ENCODE measurements at places on chromosomes 2 and 18.

DNA sequence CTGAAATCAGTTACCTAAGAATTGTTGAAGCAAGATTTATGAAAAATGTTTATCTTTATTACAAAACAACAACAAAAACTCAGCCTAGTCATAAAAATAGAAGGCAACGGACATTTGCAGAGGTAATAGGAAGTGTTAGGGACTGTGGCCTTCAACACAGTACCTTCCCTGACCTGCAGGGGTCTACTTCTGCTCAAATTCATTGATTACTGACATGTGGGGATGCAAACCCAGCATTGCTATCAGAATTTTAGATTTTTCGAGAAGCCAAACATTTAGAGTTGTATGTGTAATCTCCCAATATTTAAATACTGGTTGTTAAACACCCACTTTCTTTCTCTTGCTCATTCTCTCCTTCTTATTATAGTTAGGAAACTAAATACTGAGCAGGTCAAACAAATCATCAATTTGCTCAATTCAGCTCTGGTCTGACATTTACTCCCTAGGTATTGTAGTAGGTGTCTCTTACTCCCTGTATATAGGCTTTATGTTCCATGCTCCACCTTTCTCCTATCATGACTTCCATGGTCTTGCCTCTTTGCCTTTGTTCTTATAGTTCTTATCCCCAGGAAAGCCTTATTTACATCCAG is 198.5 kb downstream of the UBE2E3 start:
- no peak for DNase-seq
- no peak overlapping the region for H3K27ac ChIP-seq
- no peak overlapping the region for H3K4me3 ChIP-seq

DNA sequence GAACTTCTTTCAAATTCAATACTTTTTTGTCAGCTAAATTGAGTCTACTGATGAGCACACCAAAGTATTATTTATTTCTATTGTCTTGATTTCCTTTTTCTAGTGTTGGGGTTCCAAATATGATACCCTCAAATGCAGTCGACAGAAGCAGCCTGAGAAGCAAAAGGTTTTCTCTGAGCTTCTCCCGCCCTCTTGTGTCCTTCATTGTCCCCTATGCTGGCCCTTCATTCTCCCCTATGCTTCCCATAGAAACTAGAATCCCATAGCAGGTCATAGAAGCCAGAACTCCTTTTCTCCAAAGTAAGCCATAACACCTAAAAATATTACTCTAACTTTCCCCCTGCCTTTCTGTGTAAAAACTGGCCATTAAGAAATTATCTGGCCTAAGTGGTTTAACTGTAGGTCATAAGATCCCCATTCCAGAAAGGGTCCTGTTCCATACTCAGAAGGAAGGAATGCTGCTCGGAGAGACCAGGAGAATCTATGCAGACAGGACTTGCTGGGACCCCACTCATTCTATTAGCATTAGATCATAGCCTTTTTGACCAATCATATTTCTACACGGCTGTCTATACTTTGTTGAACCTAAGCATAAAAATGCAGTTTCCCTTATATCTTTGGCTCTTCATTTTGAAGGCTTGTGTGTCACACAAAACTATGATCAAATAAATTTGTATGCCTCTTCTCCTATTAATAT is 764.6 kb upstream of the PKDCC start:
- H3K27me3 ChIP-seq, result no peaks in the 10 kb centered on the region
- DNase-seq, result no peak
- H3K36me3 ChIP-seq, result no peaks in the 10 kb centered on the region
- H3K4me3 ChIP-seq, result no peak overlapping the region

DNA sequence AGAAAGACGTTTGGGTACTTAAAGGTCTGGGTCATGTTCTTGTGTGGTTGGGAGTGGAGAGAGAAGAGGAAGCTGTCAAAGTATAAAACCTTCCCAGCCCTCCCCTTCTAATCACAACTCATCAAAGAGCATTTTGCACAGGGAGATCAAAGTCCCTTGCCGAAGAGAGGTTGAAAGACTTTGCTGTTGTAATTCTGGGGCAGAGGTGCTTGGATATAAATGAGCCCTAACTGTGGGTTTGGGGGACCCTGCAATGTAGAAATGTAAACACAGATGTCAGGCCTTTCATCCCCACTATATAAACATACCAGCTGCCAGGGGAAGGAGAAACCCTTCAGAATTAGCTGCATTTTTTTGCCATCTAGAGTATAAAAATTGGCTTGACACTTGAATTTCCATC is 182.1 kb downstream of the ETAA1 start:
- no peak overlapping the region for H3K27ac ChIP-seq
- no peak for DNase-seq
- H3K36me3 ChIP-seq, result no peaks in the 10 kb centered on the region
- H3K4me1 ChIP-seq, result no peaks in the 10 kb centered on the region
- no peak overlapping the region for H3K4me3 ChIP-seq

DNA sequence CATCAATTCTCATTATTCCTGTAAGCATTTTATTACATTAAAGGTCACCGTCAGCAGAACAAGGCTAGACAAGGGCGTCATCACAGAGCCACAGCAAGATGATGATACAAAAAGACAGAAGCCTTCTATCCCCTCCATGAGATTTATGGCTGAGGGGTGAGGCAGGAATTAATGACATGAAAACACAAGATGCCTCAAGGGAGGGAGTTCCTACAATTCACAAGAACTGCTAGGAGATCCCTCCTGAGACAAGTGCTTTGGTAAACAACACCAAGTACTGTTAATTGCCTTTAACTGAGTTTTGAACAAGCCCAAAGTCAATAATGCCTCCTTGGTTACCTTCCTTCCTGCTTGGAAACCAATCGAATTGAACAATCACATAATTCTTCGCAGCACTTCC is 14.1 kb downstream of the ADD2 start:
- DNase-seq, result no peak
- no peaks in the 10 kb centered on the region for H3K4me1 ChIP-seq
- H3K36me3 ChIP-seq, result no peaks in the 10 kb centered on the region
- no peak overlapping the region for H3K4me3 ChIP-seq

GRCh38 chr2:101893681-101894381 is 97.9 kb upstream of the IL1R2 start:
- H3K4me1 ChIP-seq, result 0 out of 2 replicates have a peak, but pooled peaks cover 2% of the 10 kb centered on the region
- no peaks in the 10 kb centered on the region for H3K27me3 ChIP-seq
- no peak overlapping the region for H3K4me3 ChIP-seq
- H3K36me3 ChIP-seq, result peaks cover 89% of the 10 kb centered on the region
- no peak for DNase-seq
- no peak overlapping the region for H3K27ac ChIP-seq

DNA sequence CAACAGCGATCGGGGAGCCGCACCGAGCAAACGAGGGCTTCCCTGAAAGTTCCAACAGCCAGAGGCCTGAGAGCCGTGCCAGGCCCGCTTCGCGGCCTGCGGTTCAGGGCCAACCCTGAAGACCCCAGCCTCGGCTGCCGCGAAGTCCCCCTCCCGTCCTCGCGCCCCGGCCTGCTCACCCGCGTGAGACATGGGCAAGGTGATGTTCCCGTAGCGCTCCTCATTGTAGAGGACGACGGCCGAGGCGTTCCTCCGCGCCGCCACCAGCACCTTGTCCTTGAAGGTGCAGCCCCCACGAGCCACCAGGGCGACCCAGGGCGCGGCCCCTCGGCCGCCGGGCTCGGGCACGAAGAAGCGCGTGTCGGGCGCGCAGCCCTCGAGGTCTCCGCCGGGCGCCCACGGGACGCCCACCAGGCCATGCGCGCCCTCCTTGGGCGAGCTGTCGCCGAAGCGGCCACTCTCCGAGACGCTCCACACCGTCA is 510 bp downstream of the RNF149 start:
- peak overlapping the region; percentile 84 for H3K27ac ChIP-seq
- peaks cover 50% of the 10 kb centered on the region for H3K4me1 ChIP-seq
- peaks cover 12% of the 10 kb centered on the region for H3K36me3 ChIP-seq
- no peaks in the 10 kb centered on the region for H3K27me3 ChIP-seq

- no peak overlapping the region for H3K4me3 ChIP-seq
- H3K27ac ChIP-seq, result no peak overlapping the region
Observed at GRCh38 chr18:50747849-50748242, 72.0 kb downstream of the MRO start.

DNA sequence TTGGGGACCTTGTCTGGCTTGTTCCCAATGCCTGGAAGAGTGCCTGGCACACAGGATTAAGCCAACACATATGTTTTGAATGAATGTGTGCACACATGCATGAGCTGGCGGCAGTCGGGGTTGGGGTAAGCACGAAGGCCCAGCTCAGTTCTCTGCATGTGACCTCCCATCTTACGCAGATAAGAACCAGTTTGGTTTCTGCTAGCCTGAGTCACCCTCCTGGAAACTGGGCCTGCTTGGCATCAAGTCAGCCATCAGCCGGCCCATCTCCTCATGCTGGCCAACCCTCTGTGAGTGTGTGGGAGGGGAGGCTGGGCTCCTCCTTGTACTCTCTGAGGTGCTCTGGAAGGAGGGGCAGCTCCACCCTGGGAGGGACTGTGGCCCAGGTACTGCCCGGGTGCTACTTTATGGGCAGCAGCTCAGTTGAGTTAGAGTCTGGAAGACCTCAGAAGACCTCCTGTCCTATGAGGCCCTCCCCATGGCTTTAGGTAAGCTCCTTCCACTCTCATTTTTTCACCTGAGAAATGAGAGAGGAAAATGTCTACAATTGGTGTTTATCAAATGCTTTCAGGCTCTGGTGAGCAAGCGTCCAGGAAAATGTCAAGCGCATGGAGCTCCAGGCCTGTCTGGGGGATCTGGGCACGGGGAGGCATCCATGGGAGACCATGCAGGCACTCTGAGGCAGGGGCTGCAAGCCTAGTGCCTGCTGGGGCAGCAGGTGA is 9.7 kb upstream of the IL1RN start:
- H3K4me1 ChIP-seq, result peaks cover 26% of the 10 kb centered on the region
- no peak overlapping the region for H3K4me3 ChIP-seq
- peak overlapping the region; percentile 69 for H3K27ac ChIP-seq
- H3K27me3 ChIP-seq, result no peaks in the 10 kb centered on the region
- H3K36me3 ChIP-seq, result no peaks in the 10 kb centered on the region

GRCh38 chr2:59239146-59239545 is 998.0 kb upstream of the FANCL start:
- no peak overlapping the region for H3K27ac ChIP-seq
- no peaks in the 10 kb centered on the region for H3K27me3 ChIP-seq

DNA sequence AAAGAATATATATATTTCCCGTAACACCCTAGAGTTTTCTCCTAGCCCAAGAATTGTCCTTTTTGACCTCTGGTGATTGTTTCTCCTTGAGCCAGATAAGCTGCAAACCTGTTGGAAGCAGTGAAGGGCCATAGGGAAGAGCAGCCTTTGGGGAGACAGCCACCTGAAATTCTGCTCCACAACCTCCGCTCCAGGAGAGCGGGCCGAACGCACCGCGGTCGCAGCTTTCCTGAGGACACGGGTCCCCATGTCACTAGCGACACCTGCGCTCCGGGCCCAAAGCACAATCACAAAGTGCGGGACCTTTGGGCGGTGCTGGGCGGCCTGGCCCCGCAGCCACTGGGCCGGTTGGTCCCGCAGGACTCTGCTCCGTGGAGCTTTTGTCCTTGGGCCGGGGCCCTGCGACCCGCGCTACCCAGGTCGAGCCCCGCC is 557 bp upstream of the DSG2 start:
- H3K27ac ChIP-seq, result no peak overlapping the region
- peaks cover 14% of the 10 kb centered on the region for H3K4me1 ChIP-seq
- DNase-seq, result no peak
- H3K36me3 ChIP-seq, result no peaks in the 10 kb centered on the region

GRCh38 chr2:215797676-215798075 is 215.7 kb downstream of the MREG start:
- DNase-seq, result no peak
- H3K27me3 ChIP-seq, result no peaks in the 10 kb centered on the region
- H3K36me3 ChIP-seq, result no peaks in the 10 kb centered on the region
- peaks cover 21% of the 10 kb centered on the region for H3K4me1 ChIP-seq
- no peak overlapping the region for H3K4me3 ChIP-seq
- no peak overlapping the region for H3K27ac ChIP-seq

DNA sequence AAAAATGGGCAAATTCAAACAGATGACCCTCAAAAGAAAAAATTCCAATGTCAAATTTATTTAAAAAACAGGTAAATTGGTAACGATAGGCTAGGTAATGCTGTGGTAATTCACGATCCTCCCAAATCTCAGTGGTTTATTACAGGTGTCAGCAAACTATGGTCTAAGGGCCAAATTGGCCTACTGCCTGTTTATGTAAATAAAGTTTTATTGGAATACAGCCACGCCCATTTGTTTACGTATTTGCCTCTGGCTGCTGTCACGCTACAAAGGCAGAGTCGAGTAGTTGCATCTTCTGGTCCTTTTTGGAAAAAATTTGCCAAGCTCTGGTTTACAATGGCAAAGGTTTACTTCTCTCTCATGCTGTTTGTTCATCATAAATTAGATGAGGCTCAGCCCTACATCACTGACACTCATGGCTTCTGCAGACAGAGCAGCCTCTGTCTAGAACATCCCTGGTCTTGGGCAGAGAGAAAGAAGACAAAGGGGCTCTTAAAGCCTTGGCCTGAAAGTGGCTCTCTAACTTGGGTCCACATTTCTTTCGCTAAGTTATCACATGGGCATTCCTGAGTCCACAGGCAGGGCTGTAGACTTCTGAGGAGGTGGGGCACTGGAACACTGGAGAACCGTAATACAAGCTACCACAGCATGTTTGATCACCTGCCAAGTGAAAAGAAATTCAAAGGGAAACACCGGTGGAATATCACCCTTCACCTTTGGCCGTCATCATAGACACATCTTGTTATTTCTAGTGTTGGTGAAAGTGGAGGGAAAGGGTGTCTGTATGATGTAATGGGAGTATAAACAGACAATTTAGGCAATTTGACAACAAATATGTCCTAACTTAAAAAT is 34.8 kb downstream of the SP110 start:
- H3K36me3 ChIP-seq, result no peaks in the 10 kb centered on the region
- no peak overlapping the region for H3K4me3 ChIP-seq
- no peaks in the 10 kb centered on the region for H3K4me1 ChIP-seq
- no peaks in the 10 kb centered on the region for H3K27me3 ChIP-seq
- DNase-seq, result no peak

- no peak overlapping the region for H3K4me3 ChIP-seq
- peaks cover 17% of the 10 kb centered on the region for H3K4me1 ChIP-seq
- no peaks in the 10 kb centered on the region for H3K27me3 ChIP-seq
- no peak for DNase-seq
- no peaks in the 10 kb centered on the region for H3K36me3 ChIP-seq
Observed at GRCh38 chr2:18412980-18413675, 147.3 kb downstream of the RDH14 start.

DNA sequence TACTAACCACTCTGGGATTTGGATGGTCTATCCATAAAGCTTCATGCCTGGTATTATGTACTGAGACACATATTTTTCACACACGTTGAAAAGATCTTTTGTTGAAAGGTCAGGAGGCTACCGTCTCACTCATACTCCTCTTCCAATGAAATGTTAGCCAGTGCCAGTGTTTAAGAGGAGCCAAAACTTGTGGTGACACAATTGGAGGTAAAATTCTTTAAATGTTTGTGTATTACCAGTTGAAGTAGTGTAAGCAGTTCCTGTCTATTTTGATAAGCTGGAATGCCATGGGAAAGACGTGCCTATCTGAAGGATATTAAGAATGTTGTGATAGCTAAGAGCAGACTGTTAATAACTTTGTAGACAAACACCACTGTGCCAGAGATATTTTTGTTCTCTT is 32.1 kb downstream of the MARCHF7 start:
- H3K4me3 ChIP-seq, result no peak overlapping the region
- peaks cover 19% of the 10 kb centered on the region for H3K36me3 ChIP-seq
- no peak for DNase-seq
- H3K27ac ChIP-seq, result no peak overlapping the region
- no peaks in the 10 kb centered on the region for H3K4me1 ChIP-seq
